ENCODE measurements at places on chromosomes 2 and 18.

GRCh38 chr2:175793648-175794047 is 208.4 kb downstream of the LNPK start:
- DNase-seq: no peak

DNA sequence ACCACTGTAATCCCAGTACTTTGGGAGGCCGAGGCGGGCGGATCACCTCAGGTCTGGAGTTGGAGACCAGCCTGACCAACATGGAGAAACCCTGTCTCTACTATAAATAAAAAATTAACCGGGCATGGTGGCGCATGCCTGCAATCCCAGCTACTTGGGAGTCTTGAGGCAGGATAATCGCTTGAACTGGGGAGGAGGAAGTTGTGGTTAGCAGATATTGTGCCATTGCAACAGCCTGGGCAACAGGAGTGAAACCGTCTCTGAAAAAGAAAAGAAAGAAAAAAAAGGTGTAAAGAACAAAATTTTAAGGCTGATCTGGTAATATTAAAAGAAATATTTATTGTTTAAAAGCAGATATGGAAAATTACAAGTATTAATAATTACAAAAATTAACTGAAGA is 29.7 kb downstream of the ZNF804A start:
- DNase-seq: peak; percentile 34

DNA sequence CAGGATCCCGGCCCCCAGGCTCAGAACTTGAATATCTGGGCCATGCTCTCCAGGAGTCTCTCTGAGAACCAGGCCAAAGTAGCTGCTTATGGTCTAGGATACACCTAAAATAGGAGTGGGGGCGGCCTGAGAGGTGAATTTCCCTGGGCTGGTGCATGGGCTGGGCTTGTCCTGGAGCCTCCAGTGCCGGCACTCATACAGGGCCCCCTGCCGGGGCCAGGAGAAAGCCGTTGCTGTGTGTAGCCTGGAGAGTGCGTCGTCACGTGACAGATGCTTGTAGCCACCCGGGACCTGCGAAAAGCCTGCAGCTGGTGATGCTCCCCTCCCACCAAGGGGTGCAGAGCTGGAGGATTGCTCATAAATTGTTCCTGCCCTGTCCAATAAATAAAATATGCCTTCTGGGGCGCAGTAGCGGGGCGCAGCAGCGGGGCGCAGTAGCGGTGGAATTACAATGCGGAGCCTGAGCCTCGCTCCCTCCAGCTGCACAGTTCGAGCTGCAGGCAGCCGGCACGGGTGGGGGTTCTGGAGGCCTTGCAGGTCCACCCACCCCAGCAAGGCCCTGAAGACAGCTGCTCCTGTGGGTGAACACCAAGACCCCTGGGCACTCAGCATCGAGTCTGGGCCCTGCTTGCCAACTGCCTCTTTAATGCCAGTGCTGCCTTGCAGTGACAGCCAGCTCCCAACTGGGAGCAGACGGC is 289.9 kb downstream of the NDUFA10 start:
- no peak for DNase-seq

DNA sequence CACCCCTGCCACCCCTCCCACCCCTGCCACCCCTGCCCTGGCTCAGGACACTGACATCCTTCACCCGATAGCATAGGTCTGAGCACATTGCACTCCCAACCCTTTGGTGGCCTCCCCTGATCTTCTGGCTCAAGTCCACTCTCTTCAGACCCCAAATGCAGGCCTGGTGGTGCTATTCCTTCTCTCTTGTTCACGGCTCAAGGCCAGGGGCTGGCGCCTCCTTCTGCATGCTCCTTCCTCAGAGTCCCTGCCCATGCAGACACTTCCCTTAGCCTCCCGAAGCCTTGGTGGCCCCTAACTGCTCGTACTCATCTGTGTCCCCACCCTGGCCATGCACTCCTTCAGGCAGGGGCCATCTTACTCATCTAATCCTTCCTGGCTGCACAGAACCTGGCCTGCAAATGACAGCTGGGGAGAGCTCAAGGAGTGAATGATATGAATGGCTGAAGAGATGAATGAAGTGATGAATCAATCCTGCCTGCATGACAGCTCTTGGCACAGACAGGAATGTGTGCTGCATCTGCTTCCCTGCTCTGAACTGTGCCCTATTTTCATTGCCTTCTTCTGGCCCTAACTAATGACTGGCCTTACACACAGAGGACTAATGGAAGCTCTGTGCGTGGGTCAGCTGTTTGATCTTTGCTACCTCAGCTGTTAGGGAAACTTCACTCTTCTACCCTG is 290.8 kb downstream of the DYSF start:
- DNase-seq: no peak

- DNase-seq: no peak
These were observed 110.1 kb downstream of the ZNF385B start for GRCh38 chr2:179751163-179751809.

- no peak for DNase-seq
These were observed 556 bp downstream of the DNMT3A start for GRCh38 chr2:25341011-25341727.

- DNase-seq: no peak
These were observed 339.2 kb upstream of the EPHA4 start for GRCh38 chr2:221911321-221911720.

DNA sequence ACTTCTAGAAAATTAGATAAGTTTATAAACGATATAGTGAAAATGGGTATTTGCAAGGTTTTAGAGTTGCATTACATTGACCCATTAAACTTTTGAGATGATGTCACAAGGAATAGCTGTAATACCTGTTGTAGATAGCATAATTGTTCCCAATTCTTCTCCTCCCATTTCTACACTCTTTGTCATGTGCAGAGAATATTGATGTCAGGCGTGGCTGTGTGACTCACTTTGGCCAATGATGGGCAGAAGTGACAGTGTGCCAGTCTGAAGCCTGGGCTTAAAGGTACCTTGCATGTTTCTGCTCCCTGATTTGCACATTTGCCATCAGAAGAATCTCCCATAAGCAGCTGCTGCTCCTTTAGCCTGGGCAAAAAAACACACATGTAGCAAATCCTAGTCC is 26.9 kb upstream of the CCBE1 start:
- no peak for DNase-seq

- peak; percentile 42 for DNase-seq
These were observed 54.5 kb downstream of the SCN2A start for GRCh38 chr2:165293440-165294420.

DNA sequence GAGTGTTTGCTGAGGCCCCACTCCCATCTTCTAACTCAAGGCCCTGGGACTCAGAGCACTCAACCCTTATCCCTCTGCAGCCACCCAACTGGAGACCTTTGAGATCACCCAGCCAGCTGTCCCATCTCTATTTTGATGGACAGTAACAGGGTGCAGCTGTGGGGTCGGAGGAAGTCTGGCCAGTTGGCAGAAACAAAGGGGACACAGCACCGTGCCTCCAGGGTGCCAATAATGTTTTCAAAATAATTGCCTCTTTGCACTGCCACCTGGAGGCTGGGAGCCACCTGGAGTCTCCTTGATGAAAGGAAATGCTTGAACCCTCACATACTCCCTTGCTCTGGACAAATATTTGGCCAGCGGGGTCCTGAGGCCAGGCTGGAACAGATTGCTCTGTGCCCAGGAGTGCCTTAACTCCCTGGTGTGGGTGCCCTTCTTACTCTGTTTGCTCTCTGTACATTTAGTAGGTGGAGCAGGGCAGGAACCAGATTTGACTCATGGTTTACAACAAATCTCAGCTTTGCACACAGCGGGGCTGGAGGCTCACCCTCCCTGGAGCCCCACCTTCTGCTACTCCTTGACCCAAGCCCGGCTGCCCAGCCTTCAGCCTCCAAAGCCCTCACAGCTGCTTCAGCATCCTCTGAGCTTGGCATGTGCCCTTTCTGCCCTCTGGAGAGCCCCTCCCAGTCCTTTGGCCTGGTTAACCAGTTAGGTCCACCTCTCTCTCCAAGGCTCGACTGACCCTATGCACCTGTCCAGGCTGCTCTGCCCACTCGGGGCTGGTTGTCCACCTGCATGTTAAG is 17.2 kb downstream of the MAL start:
- no peak for DNase-seq

DNA sequence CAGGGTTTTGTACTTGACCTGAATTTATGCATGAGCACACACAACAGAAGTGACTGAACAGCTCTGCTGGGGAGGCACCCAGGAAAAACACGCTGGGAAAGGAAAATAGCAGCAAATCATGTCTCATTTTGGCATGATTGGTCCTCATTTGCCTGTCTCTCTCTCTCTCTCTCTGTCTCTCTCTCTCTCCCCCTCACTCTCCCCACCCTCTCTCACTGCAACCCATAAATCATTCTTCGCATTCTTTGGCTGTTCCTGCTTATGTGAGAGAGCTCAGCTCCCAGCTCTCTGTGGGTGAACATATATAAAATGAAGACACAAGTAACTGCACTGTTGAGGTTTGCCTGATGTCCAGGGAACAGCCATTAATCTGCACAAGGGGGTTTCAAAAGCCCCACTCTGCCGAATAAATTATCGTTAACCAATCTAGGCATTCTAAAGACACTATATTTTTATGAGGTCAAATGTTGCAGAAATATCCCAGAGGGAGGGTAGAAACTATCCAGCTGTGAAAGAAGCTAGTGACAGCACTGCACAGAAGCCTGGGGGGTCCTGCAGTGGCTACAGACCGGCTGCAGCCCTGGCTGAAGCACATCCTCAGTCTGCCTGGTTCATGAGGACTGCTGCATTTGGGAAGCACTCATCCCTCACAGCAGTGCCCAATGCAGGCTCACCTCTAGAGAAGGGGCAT is 260.3 kb downstream of the AFF3 start:
- DNase-seq: no peak

GRCh38 chr18:79502782-79503181 is 107.1 kb downstream of the NFATC1 start:
- no peak for DNase-seq

GRCh38 chr2:15591373-15591691 is 336 bp upstream of the DDX1 start:
- peak; percentile 0 for DNase-seq

DNA sequence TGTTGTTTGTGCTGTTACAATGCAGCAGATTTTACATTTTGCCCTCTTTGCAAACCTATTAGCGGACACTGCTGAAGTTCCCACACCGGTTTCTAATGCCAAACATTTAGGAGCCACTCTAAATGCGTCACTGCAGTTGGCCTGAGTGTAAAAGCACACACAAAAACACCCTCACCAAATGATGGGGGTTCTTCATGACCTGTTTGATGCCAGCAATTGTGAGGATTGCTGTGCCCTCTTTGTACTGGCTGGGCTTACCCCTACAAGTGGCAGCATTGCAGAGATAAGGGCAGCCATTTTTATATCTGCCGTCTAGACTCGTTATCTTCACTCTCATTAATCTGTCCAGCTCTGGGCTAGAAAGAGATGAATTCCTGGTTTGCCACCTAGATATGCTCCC is 85.3 kb downstream of the NRP2 start:
- no peak for DNase-seq

GRCh38 chr2:177072090-177072489 is 140.5 kb upstream of the HNRNPA3 start:
- no peak for DNase-seq

DNA sequence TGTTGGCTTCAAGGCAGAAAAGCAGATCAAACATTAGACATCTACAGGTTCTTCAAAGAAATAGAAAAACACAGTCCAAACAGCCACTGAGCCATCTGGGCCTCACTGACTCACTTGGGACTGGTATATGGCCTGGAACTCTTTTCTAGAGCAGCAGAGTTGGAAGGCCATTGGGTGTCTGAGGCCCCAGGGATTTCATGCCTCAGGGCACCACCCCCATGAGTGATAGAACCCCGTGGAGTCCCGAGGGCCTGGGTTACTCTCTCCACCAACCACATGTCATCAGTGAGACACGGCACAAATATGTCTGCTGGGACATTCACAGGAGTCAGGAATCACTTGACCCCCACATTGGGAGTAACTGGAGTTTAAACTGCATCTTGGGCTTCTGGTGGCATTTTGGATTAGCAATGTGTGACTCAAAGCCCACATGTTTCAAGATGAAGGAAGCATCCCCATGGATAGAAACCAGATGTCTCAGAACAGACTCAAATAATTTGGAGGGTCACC is 44.0 kb downstream of the CAPN13 start:
- no peak for DNase-seq

GRCh38 chr2:73982140-73982617 is 2.5 kb upstream of the TET3 start:
- no peak for DNase-seq

GRCh38 chr2:59288771-59289170 is 1047.6 kb upstream of the FANCL start:
- DNase-seq: no peak

GRCh38 chr18:3450012-3450798 is at the start of gene TGIF1:
Gene TGIF1, plus strand, starts transcription at chr18:3450172. Its CDS starts 318 bp downstream, at chr18:3450490.
- DNase-seq: peak; percentile 51

DNA sequence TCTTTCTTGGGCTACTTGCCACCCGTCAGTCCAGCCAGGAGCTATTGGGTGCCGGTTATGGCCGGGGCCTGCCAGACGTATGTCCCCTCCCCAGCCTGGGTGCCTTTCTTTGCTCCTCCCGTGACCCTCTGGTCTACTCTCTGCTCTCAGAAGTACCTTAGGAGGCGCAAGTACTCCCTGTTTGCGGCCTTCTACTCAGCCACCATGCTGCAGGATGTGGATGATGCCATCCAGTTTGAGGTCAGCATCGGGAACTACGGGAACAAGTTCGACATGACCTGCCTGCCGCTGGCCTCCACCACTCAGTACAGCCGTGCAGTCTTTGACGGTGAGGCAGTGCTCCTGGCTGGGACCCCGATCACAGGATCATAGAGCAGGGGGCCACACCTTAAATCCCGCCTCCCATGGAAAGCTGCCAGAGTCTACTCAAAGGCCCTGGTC is 99.5 kb downstream of the DYSF start:
- DNase-seq: no peak

Data from CD14-positive monocyte (primary cell).